Immature natural killer cell (primary cell): ENCODE measurements at places on chromosomes 7 and 10.

DNA sequence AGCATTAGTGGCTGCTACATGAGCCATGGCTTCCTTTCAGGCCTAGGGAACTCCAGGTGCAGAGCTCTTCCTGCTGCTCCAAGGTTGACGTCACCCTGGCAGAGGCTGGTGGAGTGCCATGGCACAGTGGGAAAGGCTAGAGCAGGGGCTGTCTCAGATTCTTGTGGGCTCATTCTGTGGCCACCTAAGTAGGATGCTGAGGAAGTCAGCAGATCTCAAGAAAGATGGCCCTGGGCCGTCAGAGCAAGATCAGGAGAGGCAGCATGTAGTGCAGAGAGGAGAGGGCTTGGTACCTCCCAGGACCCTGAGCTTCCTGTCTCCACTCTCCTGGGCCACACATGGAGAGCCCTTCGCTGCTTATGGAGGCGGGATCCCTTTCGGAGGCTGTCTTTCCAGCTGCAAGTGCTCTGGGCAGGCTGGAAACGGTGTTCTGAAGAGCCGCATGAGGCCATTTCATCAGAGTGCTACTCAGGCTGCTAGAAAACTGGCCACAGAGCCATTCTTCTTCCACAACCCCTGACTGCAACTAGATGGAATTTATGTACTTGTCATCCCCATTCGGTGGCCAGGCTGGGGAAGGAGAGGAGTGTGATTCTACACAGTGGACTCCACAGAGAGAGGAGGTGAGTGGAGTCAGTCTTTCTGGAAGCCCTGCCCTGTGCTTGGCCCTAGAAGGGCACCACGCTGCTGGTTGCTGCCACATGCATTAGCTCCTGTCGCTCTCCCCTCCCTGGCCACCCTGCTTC, 304.2 kb downstream of the RPS24 start:
- no peak for DNase-seq

DNA sequence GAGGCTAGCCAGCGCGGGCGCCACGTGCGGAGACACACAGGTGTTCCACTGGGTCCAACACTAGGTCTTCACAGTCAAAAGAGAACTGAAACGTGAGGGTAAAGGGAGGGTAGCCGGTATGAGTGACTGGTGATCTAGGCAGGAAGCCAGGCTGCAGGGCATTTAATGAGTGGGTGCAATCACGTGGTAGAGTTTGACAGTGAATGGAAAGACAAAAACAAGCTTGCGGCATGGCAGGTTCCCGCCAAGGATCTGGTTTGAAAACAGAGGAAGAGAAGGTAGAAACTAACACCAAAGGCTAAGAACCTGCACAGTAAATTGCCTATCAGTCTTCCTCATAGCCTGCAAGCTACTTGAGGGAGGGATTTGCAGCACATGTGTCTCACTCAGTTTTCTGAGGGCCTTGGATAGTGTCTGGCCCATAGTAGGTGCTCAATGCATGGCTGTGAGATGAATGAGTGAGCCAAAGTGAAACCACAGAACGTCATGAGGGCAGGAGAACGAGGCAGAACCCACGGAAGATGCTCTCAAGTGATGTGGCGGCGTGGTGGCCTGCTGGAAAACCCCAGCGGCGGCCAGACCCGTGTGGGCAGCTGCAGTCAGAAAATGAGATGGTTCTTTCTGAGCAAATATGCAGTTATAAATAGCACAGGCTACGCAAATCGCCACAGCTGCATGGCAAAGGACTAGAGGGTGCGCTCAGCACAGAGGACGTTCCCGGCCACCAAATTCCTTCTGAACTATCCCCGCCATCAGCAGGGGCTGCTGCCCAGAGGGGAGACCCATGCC, 183.6 kb upstream of the NFE2L3 start:
- peak; percentile 45 for DNase-seq

GRCh38 chr10:81040031-81040430, 502.3 kb downstream of the SH2D4B start:
- no peak for DNase-seq

GRCh38 chr7:19575909-19576557, 132.8 kb downstream of the POLR1F start:
- no peak for DNase-seq
